ENCODE measurements at places on chromosomes 3 and 15. TPM values are rescaled to one million over a fixed set of nuclear protein-coding genes. Genes with fewer than 3 reads are reported as not detected.

Gene MAGEF1
- 11.2 TPM for total RNA-seq

Gene GPR149
- not detected for total RNA-seq

Gene SOX14
- not detected for total RNA-seq

Gene UBE2E1
- 20.8 TPM for total RNA-seq

Gene CLDND1
- total RNA-seq, result 33.3 TPM

Gene PARP15
- total RNA-seq, result 1.5 TPM

Gene IGSF11
- total RNA-seq, result not detected

Gene TTLL13
- 0.13 TPM for total RNA-seq

DNA sequence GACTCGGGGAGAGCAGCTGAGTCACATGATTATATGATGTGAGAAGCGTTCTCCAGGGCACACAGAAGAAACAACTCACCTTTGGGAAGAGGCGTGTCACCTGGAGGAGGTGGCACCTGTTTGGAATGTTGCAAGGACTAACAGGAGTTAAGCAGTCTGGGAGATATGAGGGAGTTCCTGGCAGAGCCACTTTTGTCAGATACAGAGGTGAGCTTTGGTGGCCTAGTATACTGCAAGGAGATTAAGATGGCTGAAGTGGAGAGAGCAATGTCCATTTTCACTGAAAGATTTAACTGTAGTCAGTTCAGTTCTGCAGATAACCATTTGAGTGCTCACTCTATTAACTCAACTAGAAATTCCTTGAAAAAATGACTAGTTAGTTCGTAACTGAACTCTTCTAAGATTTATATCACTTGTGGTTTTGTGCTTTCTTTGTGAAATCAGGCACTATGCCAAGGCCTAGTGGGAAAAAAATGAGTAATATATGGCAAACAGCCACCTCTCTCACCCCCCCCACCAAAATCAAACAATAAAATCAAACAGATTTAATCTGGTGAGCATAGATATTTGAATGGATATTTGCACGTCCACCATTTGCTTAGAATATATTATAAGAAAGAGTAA lies 61.3 kb downstream of the CRYBG3 start:
- no peaks in the 10 kb centered on the region for H3K4me1 ChIP-seq
- H3K36me3 ChIP-seq, result no peaks in the 10 kb centered on the region
- DNase-seq, result no peak
- H3K27ac ChIP-seq, result no peak overlapping the region
- no peaks in the 10 kb centered on the region for H3K27me3 ChIP-seq

GRCh38 chr3:160090653-160091052 lies 102.0 kb downstream of the IL12A start:
- no peaks in the 10 kb centered on the region for H3K36me3 ChIP-seq
- H3K4me1 ChIP-seq, result no peaks in the 10 kb centered on the region
- no peak overlapping the region for H3K27ac ChIP-seq
- DNase-seq, result no peak
- H3K4me3 ChIP-seq, result no peak overlapping the region
- H3K27me3 ChIP-seq, result no peaks in the 10 kb centered on the region

DNA sequence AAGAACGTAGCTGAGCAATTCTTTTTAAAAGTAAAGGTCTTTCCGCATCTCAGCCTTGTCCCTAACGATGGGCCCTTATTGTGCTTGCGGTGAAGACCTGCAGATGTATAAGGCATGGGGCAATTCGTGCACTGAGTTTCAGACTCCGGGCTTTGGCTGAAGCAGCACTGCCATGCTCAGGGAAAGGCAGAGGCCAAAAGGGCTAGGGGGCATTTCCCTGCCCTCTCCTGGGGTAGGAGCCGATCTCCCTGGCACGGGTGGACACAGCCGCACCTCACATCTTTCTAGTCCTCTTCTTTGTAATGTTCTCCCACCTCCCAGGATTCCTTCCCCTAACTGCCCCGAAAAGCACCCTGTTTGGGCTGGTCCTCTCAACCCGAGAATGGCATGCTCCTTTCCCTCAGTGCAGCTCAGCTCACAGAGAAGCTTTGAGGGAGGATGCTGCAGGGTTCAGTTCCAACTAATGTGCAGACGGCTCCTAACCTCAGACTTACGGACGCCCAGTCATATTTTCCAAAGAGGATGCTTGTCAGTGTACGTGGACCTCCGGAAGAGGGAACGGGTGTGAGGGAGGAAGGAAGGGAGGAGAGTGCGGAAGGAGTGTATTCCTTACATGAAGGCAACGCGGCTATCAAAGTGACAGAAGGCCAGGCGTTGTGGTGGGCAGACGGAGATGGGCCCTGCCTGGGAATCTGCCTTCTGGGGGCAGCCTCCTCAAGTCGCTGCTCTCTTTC lies 61.2 kb downstream of the SYNM start:
- H3K4me3 ChIP-seq, result no peak overlapping the region

DNA sequence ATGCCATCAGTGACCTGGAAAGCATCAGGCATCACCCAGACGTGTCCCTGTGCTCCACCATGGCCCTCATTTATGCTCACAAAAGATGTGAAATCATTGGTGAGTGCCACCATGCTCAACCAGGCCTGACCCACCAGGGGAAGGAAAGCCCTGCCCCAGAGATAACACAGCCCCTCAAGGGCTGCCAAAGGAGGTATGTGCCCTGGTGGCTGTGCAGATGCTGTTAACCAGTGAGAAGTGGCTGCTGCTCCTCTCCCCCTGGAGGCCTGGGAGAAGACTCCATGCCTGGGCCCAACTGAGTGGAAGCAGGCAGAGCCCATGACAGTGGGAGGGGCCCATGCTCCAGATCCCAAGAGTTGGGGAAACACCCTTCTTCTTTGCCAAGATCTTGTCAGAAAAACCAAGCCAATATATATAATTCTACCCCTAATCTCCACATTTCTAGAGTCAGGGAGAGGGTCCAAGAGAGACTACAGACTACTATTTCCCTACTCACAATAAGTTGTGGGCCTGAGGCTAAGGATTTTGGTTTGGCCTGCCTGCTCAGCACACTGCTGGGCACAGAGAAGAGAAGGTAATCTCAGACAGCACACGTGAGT lies 2.7 kb downstream of the TTC21A start:
- H3K4me3 ChIP-seq, result no peak overlapping the region
- no peaks in the 10 kb centered on the region for H3K4me1 ChIP-seq
- no peak overlapping the region for H3K27ac ChIP-seq
- no peaks in the 10 kb centered on the region for H3K27me3 ChIP-seq

DNA sequence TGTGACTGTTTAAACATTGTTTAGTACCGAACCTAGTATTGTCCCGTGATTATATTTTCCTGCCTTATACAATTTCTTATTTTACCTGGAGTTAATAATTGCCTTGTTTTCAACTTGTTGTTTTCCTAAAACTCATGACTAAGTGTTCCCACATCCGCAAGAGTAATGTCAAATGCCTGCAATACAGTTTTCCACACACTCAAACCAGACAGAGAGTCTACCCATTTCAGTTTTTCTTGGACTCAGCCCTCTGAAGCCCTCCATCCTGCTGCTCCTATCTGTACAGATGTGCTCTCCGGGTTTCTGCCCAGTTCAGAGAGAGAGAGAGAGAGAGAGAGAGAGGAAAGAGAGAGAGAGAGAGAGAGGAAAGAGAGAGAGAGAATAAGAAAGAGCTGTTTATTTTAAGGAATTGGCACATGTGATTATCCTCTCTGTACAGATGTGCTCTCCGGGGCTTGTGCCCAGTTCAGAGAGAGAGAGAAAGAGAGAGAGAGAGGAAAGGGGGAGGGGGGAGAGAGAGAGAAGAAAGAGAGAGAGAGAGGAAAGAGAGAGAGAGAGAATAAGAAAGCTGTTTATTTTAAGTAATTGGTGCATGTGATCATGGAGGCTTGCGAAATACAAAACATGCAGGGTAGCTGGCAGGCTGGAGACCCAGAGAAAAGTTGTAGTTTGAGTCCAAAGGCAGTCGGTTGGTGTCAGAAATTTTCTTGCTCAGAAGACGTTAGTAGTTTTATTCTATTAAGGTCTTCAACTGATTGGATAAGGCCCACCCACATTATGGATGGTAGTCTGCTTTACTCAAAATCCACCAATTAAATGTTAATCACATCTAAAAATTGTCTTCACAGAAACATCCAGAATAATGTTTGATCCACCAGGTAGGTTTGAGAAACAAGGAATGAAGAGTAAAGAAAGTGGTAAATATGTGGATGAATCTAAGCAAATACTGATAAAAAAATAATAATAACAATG lies 104.1 kb upstream of the GOLGA8J start:
- no peaks in the 10 kb centered on the region for H3K36me3 ChIP-seq
- H3K27me3 ChIP-seq, result no peaks in the 10 kb centered on the region
- H3K4me3 ChIP-seq, result no peak overlapping the region
- H3K27ac ChIP-seq, result no peak overlapping the region
- no peak for DNase-seq

DNA sequence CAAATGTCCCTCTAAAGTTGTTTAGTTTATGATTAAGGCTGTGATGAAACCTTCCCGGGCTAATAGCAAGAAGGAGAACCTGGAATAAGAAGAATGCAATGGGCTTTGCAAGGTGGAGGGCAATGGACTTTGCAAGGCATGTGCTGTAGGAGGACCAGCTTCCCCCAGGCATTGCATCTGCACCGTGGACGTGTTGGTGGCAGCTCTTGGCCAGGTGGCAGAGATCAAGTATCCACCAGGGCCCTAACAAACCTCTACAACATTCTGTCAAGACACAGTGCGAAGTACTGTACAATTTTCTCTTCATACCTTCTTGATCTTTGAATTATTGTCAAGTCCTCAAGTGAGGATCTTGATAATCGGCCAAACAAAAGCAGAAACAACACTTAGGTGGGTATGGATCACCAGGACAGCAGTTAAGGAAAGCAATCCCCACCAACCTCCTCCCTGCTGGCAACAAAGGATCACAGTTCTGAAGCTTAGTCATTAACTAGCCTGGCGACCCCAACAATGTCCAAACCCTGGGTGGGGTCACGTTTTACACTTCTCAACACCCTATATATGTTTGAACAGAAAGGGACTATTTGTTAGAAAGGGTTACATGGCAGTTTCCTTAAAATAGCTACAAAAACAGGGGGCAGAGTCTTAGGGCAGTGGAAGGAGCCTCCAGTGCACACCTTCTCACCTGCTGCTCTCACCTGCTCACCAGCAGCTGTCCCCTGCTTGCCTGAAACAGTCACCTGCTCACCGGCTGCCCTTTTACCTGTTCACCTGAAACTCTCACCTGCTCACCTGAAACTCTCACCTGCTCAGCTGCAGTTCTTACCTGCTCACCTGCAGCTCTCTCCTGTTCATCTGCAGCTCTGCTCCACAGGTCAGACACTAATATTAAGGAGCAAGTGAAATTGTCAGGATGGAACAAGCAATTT lies 137.9 kb upstream of the LIPC start:
- no peak overlapping the region for H3K27ac ChIP-seq
- H3K27me3 ChIP-seq, result no peaks in the 10 kb centered on the region
- H3K4me3 ChIP-seq, result no peak overlapping the region
- H3K36me3 ChIP-seq, result no peaks in the 10 kb centered on the region
- H3K4me1 ChIP-seq, result no peaks in the 10 kb centered on the region

DNA sequence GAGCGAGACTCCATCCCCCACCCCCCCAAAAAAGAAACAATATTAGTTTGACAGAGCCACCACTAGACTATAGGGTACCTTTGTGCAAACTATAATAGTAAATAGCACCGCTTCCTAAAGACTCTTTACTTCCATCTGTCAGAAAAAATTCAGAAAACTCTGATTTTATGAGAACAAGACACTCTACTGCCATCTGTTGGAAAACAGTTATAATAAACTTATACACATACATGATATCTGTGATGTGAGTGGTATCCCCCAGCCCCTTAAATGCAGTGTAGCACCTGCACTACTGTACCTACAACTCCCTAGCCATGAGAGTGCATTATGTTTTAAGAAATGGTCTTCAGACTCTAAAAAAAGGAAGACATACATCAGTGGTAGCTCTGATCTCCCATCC lies 47.1 kb upstream of the CTDSPL start:
- H3K36me3 ChIP-seq, result no peaks in the 10 kb centered on the region
- no peak for DNase-seq
- no peaks in the 10 kb centered on the region for H3K4me1 ChIP-seq
- no peaks in the 10 kb centered on the region for H3K27me3 ChIP-seq

- H3K36me3 ChIP-seq, result no peaks in the 10 kb centered on the region
- DNase-seq, result no peak
- H3K27me3 ChIP-seq, result no peaks in the 10 kb centered on the region
- H3K27ac ChIP-seq, result no peak overlapping the region
- H3K4me1 ChIP-seq, result peaks cover 8% of the 10 kb centered on the region
Observed at GRCh38 chr15:81052046-81052445, 51.3 kb downstream of the TLNRD1 start.

GRCh38 chr3:41697702-41698101 lies 264.2 kb downstream of the ULK4 start:
- no peak overlapping the region for H3K27ac ChIP-seq
- no peaks in the 10 kb centered on the region for H3K36me3 ChIP-seq
- H3K4me1 ChIP-seq, result peaks cover 9% of the 10 kb centered on the region
- no peaks in the 10 kb centered on the region for H3K27me3 ChIP-seq
- DNase-seq, result no peak

- no peak for DNase-seq
- no peak overlapping the region for H3K4me3 ChIP-seq
- no peak overlapping the region for H3K27ac ChIP-seq
- no peaks in the 10 kb centered on the region for H3K27me3 ChIP-seq
- no peaks in the 10 kb centered on the region for H3K36me3 ChIP-seq
Observed at GRCh38 chr15:44298878-44299277, 10.4 kb downstream of the GOLM2 start.

GRCh38 chr3:331881-332280 lies 135.3 kb downstream of the CHL1 start:
- H3K27ac ChIP-seq, result no peak overlapping the region
- no peaks in the 10 kb centered on the region for H3K27me3 ChIP-seq
- H3K36me3 ChIP-seq, result no peaks in the 10 kb centered on the region
- H3K4me1 ChIP-seq, result no peaks in the 10 kb centered on the region

DNA sequence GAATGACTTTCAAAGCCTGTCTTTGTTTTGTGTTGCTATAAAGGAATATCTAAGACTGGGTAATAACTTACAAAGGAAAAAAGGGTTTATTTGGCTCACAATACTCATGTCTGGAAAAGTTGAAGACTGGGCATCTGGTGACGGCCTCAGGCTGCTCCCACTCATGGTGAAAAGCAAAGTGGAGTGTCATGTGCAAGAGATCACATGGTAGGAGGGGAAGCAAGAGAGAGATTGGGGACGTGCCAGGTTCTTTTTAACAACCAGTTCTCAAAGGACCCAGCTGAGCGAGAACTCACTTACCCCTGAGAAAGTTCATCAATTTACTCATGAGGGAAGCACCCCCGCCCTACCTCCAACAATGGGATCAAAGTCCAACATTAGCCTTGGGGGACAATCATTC lies 929.4 kb downstream of the ROBO1 start:
- H3K27ac ChIP-seq, result no peak overlapping the region
- peaks cover 4% of the 10 kb centered on the region for H3K4me1 ChIP-seq
- no peak for DNase-seq
- H3K36me3 ChIP-seq, result no peaks in the 10 kb centered on the region

DNA sequence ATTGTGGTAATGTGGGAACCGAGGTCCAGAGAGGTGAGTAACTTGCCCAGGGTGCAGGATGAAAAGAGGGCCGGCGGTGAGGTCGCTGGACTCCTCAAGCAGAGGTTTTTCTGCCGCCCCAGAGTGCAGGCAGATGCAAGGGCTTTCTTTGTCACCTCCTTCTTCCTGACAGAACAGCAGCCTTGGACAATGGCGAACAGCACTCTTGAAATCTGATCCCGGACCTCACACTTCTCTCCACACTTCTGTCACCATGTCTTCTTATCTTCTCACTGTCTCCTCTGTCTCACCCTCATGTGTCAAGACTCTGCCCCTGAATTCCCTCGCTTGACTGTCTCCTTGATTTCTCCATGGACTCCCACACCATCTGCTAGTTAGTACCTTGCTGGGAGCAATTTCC lies 15.4 kb upstream of the VPS8 start:
- H3K27me3 ChIP-seq, result no peaks in the 10 kb centered on the region
- H3K36me3 ChIP-seq, result no peaks in the 10 kb centered on the region
- no peak overlapping the region for H3K4me3 ChIP-seq
- H3K27ac ChIP-seq, result no peak overlapping the region
- H3K4me1 ChIP-seq, result no peaks in the 10 kb centered on the region

GRCh38 chr3:102177075-102177755 lies 257.6 kb upstream of the ZPLD1 start:
- H3K4me3 ChIP-seq, result no peak overlapping the region
- no peak overlapping the region for H3K27ac ChIP-seq
- H3K4me1 ChIP-seq, result peaks cover 10% of the 10 kb centered on the region
- H3K27me3 ChIP-seq, result no peaks in the 10 kb centered on the region
